Lung microvascular endothelial cell (primary cell): ENCODE measurements at places on chromosomes 16 and 17.

GRCh38 chr16:3578121-3578520, 918 bp upstream of the NLRC3 start:
- no peak for DNase-seq

GRCh38 chr16:20611350-20611902, 35.3 kb upstream of the ACSM2B start:
- no peak for DNase-seq

DNA sequence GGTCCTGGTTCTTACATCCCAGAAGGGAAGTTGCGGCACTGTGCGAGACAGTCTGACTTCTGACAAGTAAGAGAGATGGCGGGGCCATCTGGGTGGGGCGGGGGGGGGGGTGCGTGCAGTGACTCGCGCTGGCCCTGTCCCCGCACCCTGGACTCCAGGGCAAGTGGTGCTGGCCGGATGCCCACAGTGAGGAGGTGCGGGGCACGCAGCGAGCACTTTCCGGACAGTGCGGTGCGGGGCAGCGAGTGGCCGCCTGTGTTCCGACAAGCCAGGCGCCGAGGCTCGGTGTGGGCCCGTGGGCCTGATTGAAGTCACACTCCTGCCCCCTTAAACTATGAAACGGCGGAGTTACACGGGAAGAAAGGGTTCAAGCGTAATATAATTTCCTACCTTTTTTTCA, 106.4 kb downstream of the BANP start:
- no peak for DNase-seq

DNA sequence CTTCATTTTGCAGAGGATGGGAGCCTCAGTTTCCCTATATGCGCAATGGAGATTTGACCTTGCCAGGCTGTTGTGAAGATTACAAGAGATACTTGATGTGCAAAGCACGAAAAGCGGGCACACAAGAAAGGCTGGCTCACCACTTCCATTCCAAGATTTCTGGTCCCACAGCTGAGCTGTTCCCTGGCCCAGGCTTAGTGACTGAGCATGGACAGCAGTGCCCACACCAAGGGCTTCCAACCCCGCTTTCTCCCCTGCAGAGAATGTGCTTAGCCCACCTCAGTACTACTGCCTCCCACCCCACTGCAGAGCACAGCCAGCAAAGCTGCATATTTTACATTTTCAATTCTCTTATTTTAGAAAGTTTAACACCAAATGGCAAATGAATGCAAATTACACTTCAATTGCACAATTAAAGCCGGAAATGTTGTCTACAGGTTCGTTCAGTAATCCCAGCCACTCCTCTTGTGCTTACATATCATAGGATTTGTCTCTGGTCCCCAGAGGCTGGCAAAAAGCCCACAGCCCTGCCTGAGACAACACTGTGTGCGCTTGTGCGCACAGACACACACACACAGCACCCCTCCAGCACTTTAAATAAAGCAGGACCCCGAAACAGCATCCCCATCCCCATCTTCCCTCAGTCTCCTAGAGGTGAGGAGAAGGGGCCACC, 51.8 kb downstream of the VAC14 start:
- DNase-seq: no peak

GRCh38 chr16:143047-143446, 4.6 kb upstream of the NPRL3 start:
- DNase-seq: no peak

DNA sequence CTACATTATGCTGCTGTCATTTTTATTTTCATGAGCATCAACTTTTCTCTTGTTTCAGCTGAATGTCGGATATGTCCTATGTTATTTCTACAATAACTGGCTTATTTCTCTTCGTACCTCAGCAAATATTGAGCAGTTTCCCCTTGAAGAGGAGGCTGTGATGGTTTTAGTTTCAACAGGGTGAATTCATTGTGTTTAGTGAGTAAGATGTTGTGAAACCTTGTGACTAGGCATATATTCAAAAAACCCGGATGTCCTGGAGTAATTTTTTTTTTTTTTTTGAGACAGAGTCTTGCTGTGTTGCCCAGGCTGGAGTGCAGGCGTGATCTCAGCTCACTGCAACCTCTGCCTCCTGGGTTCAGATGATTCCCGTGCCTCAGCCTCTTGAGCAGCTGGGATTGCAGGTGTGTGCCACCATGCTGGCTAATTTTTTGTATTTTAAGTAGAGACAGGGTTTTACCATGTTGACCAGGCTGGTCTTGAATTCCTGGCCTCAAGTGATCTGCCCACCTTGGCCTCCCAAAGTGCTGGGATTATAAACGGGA, 11.1 kb downstream of the CPD start:
- DNase-seq: no peak

GRCh38 chr17:79839356-79840268, at the start of gene CBX4:
Gene CBX4, minus strand, starts transcription at chr17:79839440. Its CDS starts 189 bp downstream, at chr17:79839251.
- peak; percentile 92 for DNase-seq

- peak; percentile 79 for DNase-seq
Measured at GRCh38 chr17:65261682-65262636, 124.8 kb downstream of the RGS9 start.

GRCh38 chr16:88616320-88616719, 22.1 kb upstream of the IL17C start:
- DNase-seq: no peak

GRCh38 chr16:27355610-27356009, 41.8 kb downstream of the IL4R start:
- peak; percentile 67 for DNase-seq
